Cerebellar nuclear complex (tissue), 1 donor: ENCODE measurements at places on chromosomes 16 and 17.

GRCh38 chr16:69794486-69794885 lies 32.4 kb downstream of the WWP2 start:
- no peak for DNase-seq

DNA sequence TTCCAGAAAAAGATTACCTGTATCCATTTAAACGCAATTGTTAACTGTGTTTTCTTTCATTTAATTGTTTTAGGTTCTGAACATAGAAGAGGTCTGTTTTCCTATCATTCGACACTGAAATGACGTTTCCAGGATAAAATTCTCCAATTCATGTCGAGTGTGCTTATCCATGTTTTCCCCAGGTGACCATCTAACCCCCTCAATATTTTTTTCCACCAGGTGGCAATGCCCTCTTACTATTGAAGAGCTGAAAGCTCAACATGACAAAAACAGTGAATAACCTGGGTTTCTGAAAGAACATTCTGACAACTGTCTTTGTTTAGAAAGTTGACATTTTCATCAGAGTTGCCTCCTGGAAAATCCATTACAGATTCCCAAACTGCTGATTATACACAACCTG lies 948.7 kb downstream of the KCNJ2 start:
- no peak for DNase-seq

DNA sequence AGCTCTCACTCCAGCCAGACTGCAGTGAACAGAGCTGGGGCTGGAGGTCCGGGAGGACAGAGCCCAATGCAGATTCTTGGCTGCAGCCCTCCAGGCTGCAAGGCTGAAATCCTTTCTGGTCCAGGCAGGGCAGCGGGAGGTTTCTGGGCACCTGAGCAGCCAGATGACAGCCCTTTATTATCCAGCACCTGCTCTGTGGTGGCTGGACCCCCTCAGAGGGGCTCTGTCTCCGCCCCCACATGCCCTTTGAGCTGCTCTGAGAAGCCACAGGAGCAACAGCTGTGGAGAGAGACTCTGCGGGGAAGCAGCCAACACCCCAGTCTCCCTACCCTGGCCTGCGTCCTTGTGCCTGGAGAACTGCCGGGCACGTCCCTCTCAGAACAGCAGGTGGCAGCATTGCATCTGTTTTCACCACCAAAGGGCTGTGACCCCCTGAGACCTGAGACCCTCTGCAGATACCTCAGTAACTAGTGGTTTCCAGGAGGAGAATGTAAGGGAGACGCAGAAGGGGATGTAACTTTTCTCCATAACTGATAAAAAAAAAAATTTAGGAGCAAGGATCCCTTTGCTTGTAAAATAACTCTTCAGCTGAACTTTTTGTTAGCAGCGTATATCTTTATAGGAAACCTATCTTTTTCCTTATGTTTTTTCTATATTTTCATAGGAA lies 3.7 kb upstream of the CNP start:
- no peak for DNase-seq

DNA sequence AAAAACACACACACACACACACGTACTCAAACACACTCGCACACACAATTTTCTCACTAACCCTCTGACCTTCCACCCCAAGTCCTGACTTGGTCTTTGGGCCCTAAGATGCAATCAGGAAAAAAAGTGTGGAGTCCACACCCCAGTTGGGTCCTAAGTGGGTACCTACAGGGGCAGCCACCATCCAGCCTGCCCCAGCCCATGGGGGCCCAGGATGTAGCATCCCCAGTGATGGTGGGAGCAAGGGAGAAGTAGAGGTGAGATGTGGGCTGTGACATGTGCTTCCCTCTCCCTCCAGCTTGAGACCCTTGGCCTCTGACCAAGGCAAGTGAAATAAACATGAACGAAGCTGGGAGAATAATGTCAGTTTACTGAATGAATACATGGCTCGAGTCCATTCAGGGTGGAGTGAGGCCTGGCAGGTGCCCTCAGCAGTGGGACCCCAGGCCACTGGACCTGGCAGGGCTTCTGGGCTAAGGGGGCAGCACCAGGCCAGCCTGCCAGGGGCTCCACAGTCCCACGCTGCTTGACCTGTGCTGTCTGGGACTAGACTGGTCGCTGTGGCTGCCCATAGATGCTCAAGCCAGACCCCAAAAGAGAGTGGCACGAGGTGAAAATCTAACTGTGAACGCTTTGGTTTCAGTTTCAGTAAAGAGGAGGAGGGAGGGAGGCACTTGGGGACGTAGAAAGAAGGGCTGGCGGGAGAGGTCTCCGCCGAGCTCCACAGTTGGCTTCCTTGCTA lies 73.7 kb downstream of the MRC2 start:
- no peak for DNase-seq

GRCh38 chr17:64005734-64006167 lies 7.6 kb downstream of the PRR29 start:
- DNase-seq, result no peak

DNA sequence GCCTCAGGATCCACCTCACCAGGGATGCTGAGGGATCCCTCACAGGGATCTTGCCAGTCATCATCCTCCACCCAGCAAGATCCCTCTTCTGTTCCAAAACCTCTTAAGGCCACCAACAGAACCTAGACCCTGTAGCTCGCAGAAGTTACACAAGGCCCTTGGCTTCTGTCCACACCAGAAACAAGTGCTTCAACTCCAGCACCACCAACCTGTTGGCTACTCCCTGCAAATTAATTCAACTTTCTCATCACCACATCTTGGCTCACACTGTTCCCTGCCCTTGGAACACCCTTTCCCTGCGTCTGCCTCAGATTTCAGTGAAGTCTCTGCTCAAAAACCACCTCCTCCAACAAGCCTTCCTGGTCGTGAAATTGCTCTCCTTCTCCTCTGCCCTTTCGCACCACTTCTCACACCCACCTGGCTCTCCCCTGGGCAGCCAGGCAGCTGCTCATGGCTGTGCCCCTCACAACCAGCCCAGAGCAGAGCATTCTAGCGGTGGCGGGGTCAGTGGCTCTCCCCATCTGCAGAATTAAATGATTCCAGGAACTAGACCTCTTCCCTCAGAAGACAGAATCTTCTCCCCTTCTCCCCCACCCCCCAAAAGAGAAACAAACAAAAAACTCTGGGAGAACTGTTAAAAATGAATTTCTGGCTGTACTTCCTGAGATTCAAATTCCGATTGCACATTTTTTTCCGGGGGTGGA lies 1.8 kb downstream of the PLLP start:
- DNase-seq, result no peak

- DNase-seq, result no peak
Observed at GRCh38 chr17:83032781-83033180, 46.6 kb upstream of the METRNL start.

GRCh38 chr16:12300490-12300889 lies 324.0 kb downstream of the SNX29 start:
- no peak for DNase-seq

- DNase-seq, result peak; percentile 84
Observed at GRCh38 chr17:44919885-44920564, 4.7 kb upstream of the GFAP start.

DNA sequence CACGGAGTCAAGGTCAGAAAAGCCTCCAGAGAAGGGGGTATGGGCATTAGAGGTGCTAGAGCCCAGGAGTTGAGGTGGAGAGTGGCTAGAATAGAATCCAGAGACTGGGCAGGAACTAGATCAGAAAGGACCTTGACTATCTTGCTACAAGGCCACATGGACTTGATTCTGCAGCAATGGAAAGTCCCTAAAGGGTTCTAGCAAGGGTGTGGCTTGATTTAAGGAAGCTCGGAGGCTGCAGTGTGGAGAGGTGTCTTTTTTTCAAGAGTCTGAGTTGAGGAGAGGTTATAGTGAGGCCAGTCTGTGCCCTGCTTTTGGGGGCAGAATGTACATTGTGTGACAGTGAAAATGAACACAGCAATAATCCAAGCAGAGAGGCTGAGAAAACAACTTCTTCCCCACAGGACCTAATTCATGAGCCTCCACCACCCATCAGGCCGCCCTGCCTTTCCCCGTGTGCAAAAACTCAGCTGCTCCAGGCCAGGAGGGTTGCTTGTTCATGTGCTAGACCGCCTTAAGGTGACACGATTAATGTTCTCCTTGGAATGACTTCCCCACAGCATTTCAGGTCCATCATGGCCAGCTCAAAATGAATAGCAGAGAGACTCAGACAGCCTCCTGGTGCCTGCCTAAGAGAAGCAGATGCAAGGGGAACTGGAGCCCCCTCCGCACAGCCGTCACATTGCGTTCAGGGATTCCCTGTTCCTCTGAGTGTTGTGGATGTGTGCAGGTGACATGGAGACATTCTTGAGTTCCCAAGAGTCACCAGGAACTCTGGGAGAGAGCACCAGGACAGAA lies 8.7 kb upstream of the BEAN1 start:
- no peak for DNase-seq

- no peak for DNase-seq
Observed at GRCh38 chr16:65827231-65827630, 539.3 kb upstream of the CDH5 start.

DNA sequence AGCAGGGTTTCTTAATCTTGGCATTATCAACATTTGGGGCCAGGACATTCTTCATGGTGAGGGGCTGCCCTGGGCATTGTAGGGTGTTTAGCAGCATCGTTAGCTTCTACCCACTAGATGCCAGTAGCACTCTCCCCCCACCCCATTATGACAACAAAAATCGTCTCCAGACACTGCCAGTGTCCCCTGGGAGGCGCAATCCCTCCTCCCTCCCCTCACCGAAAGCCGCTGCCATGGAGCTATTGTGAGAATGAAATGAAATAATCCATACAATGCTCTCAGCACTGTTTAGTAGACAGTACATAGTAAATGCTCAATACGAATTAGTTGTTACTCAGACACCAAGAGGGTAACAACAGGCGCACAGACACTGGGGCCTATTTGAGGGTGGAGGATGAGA lies 502.9 kb downstream of the NPIPA7 start:
- no peak for DNase-seq

DNA sequence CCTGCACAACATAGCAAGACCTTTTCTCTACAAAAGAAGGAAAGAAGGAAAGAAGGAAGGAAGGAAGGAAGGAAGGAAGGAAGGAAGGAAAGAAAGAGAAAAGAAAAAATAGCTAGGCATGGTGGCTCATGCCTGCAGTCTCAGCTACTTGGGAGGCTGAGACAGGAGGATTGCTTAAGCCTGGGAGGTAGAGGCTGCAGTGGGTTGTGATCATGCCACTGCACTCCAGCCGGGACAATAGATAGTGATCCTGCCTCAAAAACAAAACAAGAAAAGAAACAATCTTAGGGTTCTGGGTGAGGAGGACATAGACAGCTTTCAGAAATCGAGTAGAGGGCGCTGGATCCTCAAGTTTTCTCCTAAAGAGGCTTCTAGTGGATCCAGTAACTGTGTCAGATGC lies 59.7 kb upstream of the CLEC3A start:
- no peak for DNase-seq

DNA sequence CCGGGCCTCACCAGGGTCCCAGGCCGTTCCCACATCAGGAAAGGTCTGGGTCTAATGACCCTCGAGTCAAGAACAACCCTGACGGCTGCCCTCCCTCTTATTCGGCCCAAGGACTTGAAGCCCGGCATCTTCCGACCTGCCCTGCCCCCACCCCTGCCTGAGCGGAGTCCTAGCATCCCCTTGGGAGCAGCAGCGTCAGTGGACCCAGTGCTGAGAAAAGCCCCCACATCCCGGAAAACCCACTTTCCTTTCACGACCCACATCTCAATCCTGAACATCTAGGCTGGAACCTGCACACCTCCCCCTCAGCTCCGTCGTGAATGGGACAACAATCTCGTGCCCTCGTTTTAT lies 769 bp downstream of the TMEM88 start:
- no peak for DNase-seq

- no peak for DNase-seq
Observed at GRCh38 chr17:80811181-80812105, 180.2 kb upstream of the CHMP6 start.

GRCh38 chr17:65370669-65371131 lies 190.7 kb downstream of the AXIN2 start:
- DNase-seq, result no peak

DNA sequence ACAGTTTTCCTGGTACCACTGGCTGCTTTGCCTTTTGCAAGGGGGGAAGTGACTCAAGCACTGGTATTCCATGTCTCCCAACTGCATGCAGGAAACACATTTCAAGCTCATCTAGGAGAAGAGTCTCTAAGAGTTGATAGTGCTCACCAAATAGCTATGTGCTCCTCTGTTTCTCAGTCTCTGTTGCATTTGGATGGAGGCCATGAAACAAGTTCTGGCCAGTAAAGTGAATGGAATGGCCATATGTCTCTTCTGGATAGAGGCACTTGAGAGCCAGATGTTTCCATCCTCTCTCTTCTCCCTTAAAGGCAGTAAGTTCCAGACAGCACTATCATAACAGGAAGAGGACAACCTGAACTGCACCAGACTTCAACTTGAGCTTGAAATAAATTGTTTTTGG lies 60.6 kb downstream of the C16orf82 start:
- no peak for DNase-seq

DNA sequence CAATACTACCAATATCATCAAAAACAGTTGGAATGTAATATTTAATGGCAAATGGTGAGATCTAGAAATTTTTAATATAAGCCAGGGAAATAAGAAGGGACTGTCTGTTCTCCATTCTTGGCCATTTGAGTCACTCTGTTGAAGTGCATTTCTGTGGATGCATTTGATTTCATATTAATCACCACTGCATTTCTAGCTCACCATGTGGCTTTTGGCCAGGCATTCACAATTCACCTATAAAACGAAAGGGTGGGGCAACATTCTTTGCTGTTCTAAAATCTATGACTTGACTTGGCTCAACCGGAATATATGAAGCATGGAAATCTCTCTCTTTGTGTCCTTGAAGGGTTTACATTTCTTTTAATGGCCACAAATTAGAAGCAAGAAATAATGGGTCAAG lies 483.0 kb downstream of the SLC39A11 start:
- DNase-seq, result no peak

GRCh38 chr16:82639666-82640336 lies 13.0 kb downstream of the CDH13 start:
- no peak for DNase-seq

DNA sequence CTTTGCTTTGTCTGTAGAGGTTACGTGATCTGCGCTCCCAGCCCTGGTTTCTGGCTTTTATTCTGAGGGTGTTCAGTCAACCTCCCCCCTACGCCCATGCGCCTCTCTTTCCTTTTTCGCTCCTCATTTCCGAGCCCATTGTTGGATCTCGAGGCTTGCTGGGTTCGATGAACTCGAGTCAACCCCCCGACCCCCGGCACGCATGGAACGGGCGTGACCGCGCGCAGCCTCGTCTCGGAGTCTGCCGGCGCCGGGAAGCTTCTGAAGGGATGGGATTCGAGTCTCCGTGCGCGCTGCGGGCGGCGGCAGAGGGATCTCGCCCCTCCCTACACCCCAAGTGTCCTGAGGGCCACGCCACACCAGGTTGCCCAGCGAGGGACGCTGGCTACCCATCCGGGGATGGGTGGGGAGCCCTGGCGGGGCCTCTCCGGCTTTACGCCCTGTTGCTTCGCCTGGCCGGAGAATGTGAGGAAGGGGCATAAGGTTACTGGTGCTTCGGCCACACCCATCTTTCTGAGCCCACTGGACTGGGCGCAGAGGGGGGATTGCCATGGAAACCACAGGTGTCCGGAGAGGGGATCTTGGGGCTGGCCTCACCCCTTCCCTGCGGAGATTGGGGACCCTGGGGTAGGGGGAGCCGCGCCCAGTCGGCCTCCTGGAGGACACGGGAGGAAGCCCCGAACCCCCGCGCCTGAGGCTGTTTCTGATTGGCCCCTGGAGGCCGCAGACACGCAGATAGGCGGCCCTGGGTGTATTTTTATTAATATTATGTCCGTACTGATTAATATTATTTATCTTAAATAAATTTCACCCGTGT lies 1.8 kb downstream of the MAPT start:
- no peak for DNase-seq

- no peak for DNase-seq
Observed at GRCh38 chr16:86836503-86837129, 258.3 kb downstream of the FOXL1 start.

- DNase-seq, result no peak
Observed at GRCh38 chr16:3589441-3589921, 12.3 kb upstream of the NLRC3 start.

GRCh38 chr16:85637061-85637807 lies 24.1 kb downstream of the GSE1 start:
- DNase-seq, result no peak
